H4 (cell line): ENCODE measurements at places on chromosomes 13 and 19. TPM values are rescaled to one million over a fixed set of nuclear protein-coding genes. Genes with fewer than 3 reads are reported as not detected.

The CD37 gene
- not detected in 2 replicates for total RNA-seq

DNA sequence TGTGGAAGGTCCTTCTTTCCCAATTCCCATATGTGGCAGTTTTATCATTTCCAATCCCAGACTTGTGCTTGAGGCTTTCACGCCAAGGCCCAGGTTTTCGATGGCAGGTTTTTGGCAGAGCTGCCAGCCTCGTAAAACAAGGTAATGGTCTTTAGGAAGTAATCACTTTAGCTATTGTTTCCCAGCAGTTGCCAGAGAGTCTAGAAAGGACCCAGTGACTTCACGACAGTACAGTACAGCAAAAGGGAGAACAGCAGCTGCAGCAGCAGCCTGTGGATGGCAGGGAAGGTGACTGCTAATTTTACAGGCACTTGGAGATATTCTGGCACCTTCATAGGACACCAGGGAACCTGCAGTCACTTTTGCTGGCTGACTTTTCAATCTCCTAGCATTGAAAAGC, 291.6 kb upstream of the MAB21L1 start:
- DNase-seq, result no peak

DNA sequence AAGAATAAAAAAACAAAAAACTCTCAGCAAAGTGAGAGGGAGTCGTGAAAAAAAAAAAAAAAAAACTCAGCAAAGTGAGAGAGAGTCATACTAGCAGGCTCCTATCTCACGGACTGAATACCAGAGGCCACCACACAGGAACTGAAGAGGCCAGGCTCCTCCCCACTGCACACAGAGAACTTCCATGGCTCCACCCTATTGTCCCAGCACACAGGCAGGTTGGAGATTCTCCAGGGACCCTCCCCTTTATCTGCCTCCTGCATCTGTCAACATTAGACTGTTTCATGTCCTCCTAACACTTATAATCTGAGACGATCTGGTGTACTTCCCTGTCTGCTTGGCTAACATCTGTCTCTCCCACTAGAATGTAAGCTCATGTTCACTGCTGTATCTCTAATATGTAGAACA, 37.0 kb upstream of the FARP1 start:
- DNase-seq, result no peak

DNA sequence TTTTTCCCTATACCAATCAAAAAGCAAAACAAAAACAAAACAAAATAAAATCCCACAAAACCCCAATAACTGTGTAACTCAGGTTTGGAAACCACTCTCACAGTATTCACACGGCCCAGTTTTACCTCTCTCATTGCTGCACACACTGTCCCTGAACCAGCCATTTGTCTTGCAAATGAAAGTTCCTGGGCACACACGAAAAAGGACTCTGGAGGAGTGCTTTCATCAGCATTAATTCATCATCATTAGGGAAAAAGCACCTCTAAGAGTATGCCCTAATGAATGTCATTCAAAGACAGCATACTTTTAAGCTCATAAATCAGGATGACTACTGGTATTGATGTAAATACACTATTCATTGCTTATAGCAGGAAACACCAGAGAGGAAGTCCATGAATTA, 306.3 kb downstream of the DNAJC15 start:
- no peak for DNase-seq

GRCh38 chr19:13093407-13094105, 9.1 kb downstream of the LYL1 start:
- peak; percentile 79 for DNase-seq

- DNase-seq, result no peak
Observed at GRCh38 chr13:93265800-93266199, 39.2 kb downstream of the GPC6 start.

DNA sequence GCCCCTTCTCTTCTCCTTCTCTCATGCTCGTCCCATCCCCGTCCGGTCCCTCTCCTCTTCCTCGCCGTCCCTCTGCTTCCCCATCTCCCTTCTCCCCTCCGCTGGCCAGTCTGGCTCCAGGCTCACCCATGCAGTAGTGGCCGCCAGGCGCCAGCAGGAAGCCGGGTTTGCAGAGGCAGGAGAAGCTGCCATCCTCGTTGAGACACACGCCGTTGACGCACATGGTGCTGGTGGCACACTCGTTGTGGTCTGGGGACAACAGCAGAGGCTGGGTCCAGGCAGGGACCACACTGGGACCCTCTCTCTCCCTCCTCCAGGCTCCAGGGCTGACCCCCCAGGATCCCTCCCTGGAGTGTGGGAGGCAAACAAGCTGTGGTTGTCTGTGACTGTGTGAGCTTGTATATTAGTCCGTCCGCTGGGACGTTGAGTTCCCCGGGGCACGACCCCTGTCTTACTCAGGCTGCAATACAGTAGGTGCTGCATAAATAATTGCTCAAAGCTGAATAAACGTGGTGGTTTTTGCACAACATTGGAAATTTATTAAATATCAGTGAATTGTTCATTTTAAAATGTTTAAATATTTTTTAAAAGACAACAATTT, 16.4 kb downstream of the FBN3 start:
- no peak for DNase-seq

- DNase-seq, result no peak
Observed at GRCh38 chr19:9952276-9952675, 16.0 kb upstream of the OLFM2 start.

DNA sequence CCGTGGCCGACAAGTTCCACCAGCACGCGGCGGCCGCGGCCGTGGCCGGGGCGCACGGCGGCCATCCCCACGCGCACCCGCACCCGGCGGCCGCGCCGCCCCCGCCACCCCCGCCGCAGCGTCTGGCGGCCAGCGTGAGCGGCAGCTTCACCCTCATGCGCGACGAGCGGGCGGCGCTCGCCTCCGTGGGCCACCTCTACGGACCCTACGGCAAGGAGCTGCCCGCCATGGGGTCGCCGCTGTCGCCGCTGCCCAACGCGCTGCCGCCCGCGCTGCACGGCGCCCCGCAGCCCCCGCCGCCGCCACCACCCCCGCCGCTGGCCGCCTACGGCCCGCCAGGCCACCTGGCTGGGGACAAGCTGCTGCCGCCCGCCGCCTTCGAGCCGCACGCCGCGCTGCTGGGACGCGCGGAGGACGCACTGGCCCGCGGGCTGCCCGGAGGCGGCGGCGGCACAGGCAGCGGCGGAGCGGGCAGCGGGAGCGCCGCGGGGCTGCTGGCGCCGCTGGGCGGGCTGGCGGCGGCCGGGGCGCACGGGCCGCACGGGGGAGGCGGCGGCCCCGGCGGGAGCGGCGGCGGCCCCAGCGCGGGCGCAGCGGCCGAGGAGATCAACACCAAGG, 821 bp downstream of the ONECUT3 start:
- DNase-seq, result no peak
